ENCODE measurements at places on chromosomes 4 and X.

- no peak for DNase-seq
Observed at GRCh38 chr4:183106839-183107238, 7.8 kb downstream of the WWC2 start.

GRCh38 chrX:10769195-10769594 lies 148.8 kb upstream of the MID1 start:
- DNase-seq, result no peak

DNA sequence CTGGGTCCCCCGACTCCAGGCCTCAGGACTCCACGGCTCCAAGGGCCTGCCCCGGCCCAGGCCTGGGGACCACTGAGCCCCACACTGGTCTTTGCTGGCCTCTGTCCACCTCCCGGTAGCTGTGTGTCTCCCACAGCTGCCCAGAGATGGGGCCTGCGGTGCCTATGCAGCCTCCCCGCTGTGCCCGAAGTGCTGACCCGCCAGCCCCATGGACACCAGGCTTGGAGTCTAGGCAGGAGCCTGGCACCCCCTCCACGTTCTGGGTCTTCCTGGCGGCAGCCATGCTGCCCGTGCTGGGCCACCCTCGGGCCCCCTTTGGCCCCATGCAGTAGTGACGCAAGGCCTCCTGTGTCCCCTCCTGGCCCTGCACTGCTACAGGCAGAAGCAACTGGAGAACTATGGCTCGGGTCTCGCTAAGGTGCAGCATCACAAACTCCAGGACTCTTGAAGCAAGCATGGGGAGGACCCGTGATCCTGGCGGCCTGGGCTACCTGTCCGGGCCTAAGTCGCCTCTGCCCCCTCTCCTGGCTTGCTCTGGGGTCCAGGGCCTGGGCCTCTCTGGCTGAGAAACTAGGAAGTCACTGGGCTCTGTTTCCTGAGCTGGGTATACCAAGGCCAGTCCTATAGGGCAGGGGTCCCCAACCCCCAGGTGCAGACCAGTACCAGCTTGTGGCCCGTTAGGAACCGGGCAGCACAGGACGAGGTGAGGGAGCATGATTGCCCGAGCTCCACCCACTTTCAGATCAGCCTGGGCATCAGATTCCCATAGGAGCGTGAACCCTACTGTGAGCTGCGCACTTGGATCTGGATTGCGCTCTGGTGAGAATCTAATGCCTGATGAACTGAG lies 917 bp downstream of the MYL5 start:
- peak; percentile 87 for DNase-seq

DNA sequence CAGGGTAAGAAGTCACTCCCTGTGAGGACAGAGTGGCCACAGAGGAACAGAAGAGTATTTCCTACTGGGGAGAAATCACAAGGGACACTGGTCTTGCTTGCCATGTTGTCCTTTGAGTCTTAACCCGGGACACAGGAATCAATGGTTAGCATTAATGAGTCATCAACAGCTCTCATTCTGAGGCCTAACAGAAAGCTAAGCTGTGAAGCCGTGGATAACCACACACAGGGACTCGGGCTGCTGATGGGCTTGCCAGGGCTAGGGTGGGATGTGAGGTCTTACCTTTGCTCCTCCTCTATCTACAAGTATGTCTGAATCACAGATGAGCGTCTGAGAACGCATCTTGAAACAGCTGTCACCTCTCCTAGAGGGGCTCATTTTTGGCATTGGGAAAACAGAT lies 22.2 kb downstream of the HELT start:
- no peak for DNase-seq

GRCh38 chr4:151553874-151554273 lies 144.9 kb downstream of the FHIP1A start:
- no peak for DNase-seq

GRCh38 chr4:189060104-189060503 lies 880.6 kb upstream of the FRG1 start:
- no peak for DNase-seq

- no peak for DNase-seq
Observed at GRCh38 chr4:106277140-106277675, 38.8 kb downstream of the TBCK start.

DNA sequence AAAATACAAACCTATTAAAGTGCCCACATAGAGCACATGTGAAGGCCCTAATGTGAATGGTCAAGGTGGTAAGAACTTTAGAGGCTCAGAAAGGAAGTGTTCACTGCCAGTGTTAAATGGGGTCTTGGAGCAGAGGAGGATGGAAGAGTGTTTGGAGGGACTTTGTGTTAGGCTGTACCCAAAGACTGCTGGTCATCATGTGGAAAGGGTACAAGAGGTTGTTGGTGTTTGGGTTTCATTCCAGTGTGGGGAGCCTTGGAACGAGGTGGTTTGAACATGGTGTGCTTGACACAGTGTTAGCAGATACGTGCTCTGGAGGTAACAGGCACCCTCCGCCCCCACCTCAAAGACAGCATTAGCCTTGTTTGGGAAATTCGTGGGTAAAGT lies 73.1 kb downstream of the RAPGEF2 start:
- DNase-seq, result no peak

- no peak for DNase-seq
Observed at GRCh38 chrX:63561425-63561824, 210.3 kb upstream of the SPIN4 start.

GRCh38 chr4:65580551-65580950 lies 89.7 kb downstream of the EPHA5 start:
- DNase-seq, result no peak

- no peak for DNase-seq
Observed at GRCh38 chr4:11470438-11471045, 41.8 kb upstream of the HS3ST1 start.

GRCh38 chr4:159422019-159422418 lies 319.1 kb downstream of the RAPGEF2 start:
- DNase-seq, result no peak

GRCh38 chrX:320126-320783 lies 1.7 kb upstream of the GTPBP6 start:
- DNase-seq, result peak; percentile 8

DNA sequence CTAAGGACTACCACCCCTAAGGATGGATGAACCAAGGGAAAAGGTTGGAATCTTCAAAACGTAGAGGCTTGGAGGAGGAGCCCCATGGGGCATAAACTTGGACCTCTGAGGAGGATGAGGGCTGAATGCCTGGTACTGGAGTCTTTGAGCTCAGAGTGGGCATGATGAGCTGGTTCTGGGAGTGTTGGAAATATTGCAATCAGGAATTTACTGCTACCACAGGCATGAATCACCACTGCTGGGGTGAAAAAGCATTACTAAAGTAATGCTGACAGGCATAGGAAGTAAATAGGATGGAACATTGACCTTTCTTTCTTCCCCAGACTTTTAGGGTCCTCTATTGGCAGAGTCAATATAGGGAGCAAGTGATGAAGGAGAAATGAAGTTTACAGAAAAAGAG lies 105.8 kb upstream of the RPS6KA3 start:
- DNase-seq, result no peak

DNA sequence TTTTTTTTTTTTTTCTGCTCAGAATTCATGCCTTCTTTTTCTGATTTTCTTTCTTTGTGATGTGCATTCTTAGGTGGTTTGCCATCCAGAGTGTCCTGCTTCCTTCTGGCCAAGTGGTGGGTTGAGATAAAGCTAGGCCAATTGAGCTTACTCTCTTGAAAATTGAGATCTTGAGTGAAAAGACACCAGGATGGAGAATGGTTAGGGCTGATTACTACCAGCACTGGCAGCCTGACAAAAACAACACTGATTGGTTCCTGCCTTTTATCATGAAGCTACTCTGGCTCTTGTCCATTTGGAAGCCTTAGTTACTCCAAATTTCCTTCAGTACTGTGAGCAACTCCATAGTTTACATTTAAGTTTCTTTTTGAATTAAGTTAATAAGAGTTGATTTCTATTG lies 404.0 kb downstream of the PPARGC1A start:
- no peak for DNase-seq

GRCh38 chr4:88230969-88231771 lies 53.2 kb downstream of the PPM1K start:
- DNase-seq, result no peak

DNA sequence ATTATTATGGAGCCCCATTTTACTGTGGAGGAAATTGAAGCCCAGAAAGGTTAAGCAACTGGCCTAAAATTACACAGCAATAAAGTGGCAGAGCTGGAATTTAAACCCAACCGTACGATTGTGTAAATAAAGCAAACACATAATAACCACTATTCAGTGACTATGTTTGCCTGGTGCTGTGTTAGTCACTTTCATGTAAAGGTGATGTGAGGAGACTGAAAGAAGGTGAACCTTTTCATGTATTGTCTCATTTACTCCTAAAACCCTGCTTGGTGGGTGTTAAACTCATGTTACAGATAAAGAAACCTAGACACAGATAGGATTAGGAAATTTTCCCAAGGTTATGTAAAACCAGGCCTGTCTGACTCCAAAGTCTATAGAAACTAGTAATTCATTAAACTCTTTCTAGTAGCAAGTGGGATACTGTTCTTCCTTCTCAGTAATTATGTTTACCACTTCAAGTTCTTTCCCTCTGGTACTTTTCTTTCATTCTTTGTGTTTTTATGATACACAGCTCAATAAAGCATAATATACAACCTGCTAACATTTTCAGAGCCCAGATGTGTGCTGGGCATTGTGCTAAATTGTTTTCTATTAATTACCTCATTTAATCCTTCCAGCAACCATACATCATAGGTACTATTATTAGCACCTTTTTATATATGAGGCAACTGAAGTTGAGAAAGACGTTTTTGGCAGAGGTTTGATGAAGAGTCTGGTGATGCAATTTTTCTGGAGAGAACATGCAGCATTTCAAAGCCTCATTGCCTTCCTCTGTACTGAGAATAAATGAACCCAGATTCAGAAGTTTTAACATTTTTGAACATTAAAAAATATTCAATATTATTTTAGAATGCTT lies 202.7 kb downstream of the SPRY1 start:
- no peak for DNase-seq

GRCh38 chr4:97028785-97029184 lies 1114.5 kb downstream of the STPG2 start:
- no peak for DNase-seq

DNA sequence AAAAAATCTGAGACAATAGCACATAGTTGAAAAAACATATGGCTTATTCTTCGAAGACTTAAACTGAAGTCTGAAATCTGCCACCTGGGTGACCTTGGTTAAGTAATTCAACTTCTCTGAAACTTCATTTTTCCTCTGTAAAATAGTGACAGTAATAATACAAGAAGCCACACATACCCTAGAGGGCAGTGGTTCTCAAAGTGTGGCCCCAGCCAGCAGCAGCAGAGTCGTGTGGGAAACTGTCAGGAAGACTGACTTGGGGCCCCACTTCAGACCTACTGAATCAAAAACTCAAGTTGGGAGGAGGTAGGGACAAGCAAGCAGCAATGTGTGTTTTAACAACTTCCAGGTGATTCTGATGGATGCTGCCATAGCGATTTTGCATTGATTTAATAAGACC lies 249.9 kb downstream of the HNRNPD start:
- no peak for DNase-seq

- no peak for DNase-seq
Observed at GRCh38 chr4:16691450-16691849, 207.0 kb downstream of the LDB2 start.

GRCh38 chrX:54177306-54177705 lies 5.7 kb downstream of the FAM120C start:
- DNase-seq, result no peak

- no peak for DNase-seq
Observed at GRCh38 chrX:118632862-118633261, 94.5 kb upstream of the IL13RA1 start.

GRCh38 chr4:182823576-182823975 lies 93.6 kb downstream of the DCTD start:
- no peak for DNase-seq

DNA sequence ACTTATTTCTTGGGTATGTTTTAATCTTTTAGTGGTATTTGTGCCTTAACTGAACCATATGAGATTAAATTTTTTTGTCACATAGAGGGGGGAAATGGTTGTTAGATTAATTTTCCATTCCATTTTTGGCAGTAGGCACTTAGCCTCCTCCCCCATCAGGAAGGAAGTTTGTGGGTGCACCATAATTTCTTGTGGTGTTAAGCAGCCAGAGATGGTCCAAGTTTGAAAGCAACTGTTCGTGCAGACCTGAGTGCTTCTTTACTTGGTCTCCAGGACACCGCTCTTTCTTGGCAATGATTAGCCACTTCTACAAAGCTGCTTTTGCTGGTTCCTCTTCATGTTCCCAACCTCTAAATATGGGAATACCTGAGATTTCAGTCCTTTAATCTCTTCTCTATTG lies 92.7 kb upstream of the RPL34 start:
- no peak for DNase-seq

GRCh38 chr4:1718095-1718850 lies 2.9 kb downstream of the TMEM129 start:
- no peak for DNase-seq

GRCh38 chr4:947491-947971 lies 15.3 kb downstream of the TMEM175 start:
- no peak for DNase-seq

- DNase-seq, result no peak
Observed at GRCh38 chr4:100786481-100786880, 268.7 kb upstream of the EMCN start.
